Stimulated activated CD4-positive, alpha-beta T cell treated with anti-CD3 and anti-CD28 coated beads, Interleukin-1b, Interleukin-23, amount 100 ng/mL, for 1 hour (primary cell): ENCODE measurements at places on chromosomes 16 and 17.

- no peak for DNase-seq
Measured at GRCh38 chr17:15256689-15257088, 8.4 kb downstream of the PMP22 start.

- no peak for DNase-seq
Measured at GRCh38 chr16:70808371-70808770, 7.4 kb upstream of the VAC14 start.

- DNase-seq = no peak
Measured at GRCh38 chr16:66001432-66001831, 365.1 kb upstream of the CDH5 start.

- no peak for DNase-seq
Measured at GRCh38 chr17:72422505-72423285, 301.9 kb downstream of the SOX9 start.

DNA sequence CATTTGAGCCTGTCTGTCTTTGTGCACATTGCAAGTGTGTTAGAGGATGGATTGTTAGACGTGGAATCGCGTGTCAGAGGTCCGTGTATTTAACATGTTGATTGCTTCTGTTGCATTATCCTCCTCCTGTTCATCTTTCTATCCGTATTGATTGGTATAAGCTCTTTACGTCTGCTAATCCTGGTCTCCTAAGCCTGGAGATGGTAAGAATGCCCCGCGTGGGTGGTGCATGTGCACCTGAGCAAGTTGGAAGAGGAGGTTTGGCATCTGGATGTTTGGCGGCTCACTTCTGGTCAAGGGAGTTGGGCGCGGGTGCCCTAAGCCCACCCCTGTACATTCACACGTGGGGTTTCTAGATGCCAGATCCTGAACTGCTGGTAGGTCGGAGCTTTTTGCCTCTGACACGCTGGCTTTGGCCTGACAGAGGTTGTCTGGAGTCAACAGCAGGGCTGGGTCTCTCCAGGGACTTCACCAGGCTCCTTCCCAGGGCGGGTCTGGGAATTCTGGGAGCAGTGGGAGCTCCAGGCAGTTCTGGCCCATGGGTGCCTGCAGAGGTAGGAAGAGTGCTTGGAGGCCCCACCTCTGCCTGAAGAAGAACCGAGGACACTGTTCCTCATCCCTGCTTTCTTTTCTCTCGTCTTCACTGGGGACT, 107.3 kb downstream of the OR1D5 start:
- no peak for DNase-seq

- no peak for DNase-seq
Measured at GRCh38 chr17:57034807-57035754, 50.0 kb upstream of the AKAP1 start.

- no peak for DNase-seq
Measured at GRCh38 chr17:8563024-8563776, 67.3 kb downstream of the MYH10 start.
